ENCODE measurements at places on chromosomes 13 and 19.

GRCh38 chr19:1087813-1088415 lies 7.3 kb downstream of the POLR2E start:
- no peak for DNase-seq

DNA sequence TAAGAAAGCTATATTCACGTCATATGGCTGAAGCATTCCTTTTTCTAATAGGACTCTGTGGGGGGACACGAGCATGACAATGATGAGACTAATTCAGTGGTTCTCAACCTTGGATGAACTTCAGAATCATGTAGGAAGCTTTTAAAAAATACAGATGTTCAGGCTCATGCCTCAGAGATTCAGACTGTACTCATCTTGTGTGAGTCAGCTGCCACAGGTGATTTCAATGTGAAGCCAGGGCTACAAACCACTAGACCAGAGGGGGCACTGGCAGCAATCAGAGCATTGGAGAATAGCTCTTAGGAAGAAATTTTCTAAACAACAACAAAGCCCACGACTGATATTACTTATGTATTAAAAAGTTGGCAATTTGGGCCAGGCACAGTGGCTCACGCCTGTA lies 91.7 kb downstream of the SERP2 start:
- DNase-seq: no peak

DNA sequence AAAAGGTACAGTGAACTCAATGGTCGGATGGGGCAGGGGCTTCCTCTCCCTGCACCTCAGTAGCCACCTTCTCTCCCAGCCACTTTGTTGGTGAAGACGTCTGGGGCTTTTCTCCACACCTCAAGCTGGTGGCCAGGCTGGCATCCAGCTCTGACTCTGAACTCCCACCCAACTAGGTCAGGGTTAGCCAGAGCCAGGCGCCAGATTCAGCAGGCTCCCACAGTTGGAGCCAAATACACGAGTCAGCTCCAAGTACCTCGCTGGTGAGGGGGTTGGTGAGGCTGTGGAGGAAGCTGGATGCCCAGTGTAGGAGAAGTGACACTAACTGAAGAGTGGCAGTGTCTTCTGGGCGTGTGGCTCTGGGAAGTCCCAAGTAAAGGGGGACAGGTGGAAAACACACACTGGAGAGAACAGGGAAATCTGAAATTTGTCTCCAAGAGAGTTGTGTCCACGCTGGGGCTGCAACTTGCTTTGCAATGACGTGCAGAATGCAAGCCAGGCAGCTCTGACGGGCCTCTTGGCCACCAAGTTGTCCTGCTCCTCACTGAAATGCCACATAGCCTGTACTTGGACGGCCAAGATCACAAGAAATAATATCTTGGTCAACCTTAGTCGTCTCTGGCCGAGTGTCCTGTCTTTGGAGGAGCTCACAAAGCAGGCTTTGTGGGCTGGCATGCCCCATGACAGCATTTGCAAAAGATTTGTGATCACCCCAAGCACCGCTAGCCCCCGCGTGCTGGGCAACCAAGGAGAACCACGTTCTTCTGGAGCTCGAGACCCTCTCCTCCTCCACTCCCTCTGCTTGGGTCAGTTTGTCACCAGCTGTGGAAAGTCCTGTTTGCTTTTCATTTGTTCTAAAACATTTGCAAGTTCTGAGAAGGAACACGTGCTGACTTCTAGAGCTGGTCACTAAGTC lies 18.1 kb downstream of the SLC7A1 start:
- no peak for DNase-seq

DNA sequence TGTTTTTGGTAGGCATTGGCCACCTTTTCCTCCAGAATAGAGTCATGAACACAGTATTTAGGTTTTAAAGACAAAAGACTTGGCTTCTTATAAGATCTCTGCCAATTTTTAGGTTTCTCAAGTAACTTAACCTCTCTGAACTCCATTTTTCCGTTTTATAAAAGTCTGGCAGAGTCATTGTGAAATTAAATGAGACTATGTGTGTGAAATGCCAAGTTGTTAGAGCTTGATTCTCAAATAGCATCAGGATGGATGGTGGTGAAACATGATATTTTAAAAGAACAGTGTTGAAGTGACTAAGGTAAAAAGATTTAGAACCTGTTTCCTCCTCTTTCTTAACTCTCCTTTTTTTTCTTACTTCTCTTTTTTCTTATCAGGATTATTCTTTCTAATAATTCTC lies 617.7 kb upstream of the SLITRK1 start:
- no peak for DNase-seq

DNA sequence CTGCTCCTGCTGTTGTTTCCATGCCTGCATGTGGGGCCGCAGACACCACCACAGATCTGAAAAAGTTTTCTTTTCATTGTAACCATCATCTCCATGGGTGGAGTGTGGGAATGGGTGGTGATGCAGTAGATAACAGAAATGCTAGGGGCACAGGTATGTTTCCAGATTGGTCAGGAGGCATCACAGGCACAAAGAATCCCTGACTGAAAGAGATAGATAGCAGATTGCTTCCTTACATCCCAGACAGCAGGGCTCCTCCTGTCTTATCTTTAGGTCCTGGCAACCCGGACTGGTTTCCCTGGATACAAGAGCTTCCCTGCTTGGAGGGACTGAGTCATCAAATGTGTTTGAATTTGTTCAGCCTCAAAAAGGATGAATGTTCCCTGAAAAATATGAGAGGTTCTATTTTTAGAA lies 1937.6 kb downstream of the PCDH9 start:
- DNase-seq: no peak

GRCh38 chr19:48999481-49000325 lies 6.0 kb downstream of the RUVBL2 start:
- peak; percentile 62 for DNase-seq

GRCh38 chr13:22189176-22190048 lies 518.5 kb downstream of the FGF9 start:
- DNase-seq: no peak

- no peak for DNase-seq
Observed at GRCh38 chr13:30846311-30846710, 59.8 kb upstream of the MEDAG start.

DNA sequence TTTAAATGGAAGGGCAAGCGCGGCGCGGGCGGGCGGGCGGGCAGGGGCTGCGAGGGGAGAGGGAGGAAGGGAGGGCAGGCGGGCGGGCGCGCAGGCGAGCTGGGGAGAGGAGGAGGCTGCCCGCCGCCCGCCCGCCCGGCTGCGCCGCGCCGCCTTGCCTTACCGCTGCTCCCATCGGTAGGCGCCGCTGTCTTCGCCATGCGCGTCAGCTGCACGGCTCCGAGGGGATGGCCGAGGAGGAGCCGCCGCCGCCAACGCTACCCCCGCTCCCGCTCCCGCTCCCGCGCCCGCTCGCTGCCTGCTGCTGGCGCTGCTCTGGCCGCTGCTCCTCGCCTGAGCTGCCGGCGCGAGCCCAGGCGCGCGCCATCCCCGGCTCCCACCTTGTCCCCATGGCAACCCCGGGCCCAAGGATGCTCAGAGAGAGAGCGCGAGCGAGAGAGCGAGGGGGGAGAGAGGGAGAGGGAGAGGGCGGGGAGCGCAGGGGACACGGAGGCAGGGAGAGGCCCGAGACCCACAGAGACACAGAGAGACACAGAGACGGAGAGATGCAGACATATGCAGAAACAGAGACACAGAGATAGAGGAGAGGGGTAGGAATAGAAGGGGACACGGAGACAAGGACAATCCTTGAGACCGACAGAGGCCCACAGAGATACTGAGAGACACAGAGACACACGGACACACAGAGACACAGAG lies 40.3 kb downstream of the DEDD2 start:
- DNase-seq: peak; percentile 66

DNA sequence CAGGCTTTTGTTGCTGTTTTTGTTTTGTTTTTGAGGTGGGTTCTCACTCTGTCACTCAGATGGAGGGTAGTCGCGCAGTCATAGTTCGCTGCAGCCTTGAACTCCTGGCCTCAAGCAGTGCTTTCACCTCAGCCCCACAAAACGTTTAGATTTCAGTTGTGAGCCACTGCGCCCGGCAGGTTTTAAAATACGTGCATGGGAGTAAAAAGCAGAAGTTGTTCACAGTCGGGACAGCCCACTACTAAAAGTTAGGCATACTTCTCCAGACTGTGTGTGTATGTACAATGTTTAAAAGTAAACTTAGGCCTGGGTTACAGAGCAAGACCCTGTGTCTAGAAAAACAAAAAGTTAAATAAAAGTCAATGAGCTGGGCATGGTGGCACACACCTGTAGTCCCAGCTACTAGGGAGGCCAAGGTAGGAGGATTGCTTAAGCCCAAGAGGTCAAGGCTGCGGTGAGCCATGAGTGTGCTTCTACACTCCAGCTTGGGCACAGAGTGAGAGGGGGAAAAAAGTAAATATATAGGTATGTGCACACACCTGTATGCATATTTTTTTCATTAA lies 6.1 kb downstream of the SAFB start:
- DNase-seq: no peak

DNA sequence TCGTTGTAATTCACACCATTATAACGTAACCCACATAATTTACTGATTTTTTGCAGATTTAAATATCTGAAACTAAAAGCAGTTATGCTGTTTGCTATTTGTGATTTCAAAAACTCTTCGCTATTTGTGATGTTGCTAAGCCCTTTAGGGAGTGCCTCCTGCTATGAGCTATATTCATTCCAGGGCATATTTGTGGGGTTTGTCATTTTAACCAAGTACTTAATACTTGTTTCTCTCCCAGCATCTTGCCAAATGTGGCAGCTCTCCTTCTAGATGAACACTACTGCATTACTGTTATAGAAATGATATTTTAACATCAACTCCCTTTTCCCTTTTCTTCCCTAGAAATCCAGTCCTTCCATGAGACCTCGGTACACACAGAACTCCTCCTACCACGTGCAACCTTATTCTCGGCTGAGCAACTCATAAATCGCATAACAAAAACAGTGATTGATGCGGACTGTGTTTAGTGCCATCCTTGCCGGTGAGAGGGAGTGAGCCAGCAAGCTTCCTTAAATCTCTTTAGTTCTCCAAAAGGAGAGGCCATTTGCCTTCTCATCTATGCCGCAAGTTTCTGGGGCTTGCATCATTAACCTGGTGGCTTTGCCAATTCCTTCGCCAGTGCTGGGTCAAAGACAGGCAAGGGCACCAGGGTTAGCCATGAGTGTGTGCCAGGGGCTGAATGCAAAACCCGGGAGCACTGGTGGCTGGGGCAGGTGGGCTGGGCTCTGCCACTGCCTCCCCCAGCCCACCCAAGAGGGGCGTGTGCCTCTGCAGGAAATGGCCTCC lies 33.4 kb downstream of the RFX2 start:
- no peak for DNase-seq
